ENCODE measurements at places on chromosomes 6 and 20.

DNA sequence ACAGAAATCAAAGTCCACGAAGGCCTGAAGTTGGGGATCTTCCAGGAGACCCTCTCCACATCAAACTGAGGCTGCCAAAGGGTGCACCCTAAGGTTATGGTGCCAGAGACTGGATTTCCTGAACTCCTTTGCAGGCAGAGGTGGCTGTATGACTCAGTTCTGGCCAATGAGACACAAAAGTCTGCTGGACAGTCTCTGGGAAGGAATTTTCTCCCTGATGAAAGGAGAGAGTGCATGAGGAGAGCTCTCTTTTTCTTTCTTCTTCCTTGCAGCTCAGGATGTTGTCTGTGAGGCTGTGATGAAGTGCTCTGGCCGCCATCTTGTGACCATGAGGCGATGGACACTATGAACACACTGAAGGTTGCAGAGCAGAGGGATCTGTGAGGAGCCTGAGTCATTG, 85.2 kb downstream of the MDGA1 start:
- no peak for DNase-seq

DNA sequence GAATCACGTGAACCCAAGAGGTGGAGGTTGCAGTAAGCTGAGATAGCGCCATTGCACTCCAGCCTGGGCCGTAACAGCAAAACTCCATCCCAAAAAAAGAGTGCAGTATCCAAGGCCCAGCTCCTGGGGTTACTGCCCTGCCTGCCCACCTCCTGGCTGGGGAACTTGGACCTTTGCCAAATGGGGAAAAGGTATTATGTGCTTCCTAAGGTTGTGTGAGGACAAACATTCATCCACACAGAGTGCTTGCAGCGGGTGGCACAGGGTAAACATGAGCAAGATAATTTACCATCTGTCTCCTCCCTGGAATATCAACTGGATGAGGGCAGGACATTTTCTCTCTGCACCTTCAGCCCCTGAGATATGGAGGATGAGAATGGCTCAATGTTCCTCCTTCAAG, 94.9 kb upstream of the POPDC3 start:
- DNase-seq, result no peak

- DNase-seq, result no peak
Observed at GRCh38 chr20:24598996-24599395, 129.6 kb downstream of the SYNDIG1 start.

DNA sequence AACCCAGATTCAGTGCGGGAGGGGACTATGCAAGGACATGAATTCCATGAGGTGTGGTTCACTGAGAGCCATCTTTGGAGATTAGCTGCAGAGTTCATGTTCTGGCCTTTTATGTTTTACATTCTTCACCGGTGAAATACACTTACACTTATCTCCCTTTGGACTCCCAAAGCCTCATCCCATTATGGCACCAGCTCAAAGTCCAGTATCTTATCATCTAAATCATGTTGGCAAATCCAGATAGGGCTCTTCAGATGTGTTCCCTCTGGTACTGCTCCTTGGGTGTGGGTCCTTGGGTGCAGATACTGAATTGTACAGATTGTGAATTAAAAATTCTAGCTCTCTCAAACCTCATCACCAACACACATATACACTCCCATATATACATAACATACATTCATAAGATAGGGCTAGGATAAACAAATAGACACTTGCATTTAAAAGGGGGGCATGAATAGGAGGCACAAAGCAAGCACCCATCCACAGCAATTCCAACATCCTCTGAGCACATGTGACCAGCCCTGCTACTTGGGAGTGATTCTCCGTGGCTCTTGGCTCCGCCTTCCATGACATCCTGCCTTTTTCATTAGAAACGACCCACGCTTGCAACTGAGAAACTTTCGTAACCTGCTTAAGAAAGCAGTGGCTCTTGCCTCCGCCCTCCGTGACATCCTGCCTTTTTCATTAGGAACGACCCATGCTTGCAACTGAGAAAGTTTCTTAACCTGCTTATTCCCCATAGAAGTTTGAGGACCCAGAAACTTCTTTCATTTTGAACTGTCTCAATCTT, 53.6 kb upstream of the LRRC1 start:
- DNase-seq, result no peak

GRCh38 chr6:137520520-137520919, 26.3 kb upstream of the OLIG3 start:
- no peak for DNase-seq

DNA sequence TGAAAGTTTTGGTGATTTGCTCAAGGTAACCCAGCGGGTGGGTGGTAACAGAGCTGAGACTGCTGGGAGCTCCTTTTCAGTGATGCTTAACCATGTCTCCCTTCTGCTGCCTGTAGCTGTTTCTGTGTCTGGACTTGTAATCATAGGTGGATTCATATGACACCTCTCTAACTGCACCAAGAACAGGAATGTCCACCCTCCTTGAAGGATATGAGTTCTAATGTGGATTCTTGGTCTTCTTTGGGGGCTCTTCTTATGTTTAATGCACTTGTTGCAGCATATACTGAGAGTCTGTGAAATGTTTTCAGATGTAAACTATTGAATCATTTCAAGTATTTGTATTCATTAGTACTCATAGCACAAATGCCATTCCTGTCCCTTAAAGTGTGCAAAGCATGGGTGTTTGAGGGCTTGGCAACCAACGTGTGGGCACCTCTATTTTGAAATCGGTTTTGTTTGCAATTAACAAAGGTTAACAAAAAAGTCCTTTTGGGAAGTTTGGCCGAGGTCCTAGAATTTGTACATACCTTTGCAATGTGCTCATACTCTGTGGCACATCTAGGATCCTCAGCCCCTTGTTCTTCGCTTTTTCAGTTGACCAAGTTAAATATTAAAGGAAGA, 138.0 kb downstream of the SOX4 start:
- DNase-seq, result no peak

DNA sequence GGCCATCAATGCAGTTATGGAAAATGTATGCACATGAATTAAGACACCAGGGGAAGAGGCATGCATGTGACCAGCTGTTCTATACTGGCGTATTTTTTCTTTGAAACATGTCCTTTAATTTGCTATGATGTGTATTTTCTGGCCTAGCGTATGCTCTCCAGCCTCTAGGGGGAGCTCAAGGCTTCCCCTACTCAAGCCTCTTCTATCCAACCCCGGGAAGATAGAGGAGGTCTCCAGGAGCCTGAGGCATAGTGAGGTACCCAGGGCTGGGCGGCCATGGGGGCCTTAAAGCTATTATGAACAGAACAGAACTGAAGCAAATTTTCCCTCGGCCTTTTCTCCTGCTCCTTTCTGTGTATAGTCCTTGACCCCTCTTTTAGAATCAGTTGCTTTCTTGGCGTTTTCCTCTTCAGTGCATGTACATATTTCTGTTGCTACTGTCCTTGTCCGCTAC, 528.9 kb downstream of the MAFB start:
- DNase-seq, result no peak

GRCh38 chr6:108564178-108564577, 3.5 kb downstream of the FOXO3 start:
- DNase-seq, result no peak

- peak; percentile 83 for DNase-seq
Observed at GRCh38 chr6:2999618-3000557, at the start of gene NQO2. Gene NQO2 (plus strand): TSS chr6:2999894. CDS start chr6:3006553, 6,659 bp downstream.

DNA sequence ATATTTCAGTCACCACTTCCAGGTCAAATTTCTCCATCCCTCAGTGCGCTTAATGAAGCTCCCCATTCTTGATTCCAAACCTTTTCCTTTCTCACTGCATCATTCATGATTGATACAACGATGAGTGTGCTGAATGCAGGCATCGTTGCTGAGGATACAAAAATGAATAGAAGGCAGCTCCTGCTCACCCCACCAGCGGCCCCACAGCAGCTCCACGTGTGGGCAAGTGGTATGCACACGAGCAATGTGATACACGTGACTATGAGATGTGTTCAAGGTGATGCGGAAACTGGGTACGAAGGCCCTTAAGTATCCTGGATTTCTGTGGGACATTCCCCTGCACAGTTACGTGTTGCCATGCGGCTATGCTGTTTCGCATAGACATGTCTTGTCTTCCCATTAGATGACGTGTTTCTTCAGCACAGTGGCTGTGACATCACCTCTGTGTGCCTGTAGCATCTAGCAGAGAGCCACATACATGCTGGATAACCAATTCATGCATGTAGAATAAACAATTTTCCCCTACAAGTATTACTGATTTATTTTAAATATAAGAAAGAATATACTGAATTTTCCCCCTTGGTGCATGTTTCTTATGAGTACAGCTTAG, 260.5 kb upstream of the AGPAT4 start:
- no peak for DNase-seq

- DNase-seq, result no peak
Observed at GRCh38 chr6:132598473-132598872, 8.9 kb upstream of the TAAR5 start.

DNA sequence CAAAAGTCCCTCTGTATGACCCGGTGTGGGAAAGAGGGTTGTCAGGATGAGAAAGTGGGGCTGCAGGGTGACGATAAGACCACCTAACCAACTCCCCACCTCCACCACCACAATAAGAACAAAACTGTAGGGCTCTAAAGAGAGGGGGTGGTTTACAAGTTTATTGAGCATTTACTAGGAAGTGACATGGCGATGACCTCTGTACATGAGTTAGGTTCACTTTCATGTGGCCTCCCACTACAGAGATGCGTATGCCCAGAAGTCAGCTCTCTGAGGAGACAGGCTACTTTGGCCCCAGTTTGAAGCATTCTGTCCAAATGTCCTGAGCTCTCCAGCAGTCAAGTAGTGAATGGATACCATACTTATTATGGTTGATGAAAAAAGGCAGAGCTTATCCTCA, 28.7 kb upstream of the PI16 start:
- DNase-seq, result no peak

DNA sequence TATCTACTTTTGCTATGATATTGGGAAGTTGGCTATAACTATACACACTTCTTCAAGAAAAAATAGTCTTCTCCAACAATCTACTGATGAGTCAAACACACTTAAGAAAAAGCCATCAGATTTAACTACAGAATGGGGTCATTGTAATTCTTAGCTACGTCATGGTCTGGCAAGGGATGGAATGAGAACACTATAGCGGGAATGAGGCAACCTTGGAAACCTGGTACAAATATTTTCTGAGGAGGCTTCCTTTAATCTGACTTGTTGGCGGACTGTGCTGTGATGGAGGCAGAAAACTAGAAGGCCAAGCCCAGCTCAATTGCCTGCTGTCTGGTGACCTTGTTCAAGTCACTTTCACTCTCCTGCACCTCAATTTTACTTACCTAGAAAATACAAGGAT, 586.8 kb upstream of the JAG1 start:
- DNase-seq, result no peak

- DNase-seq, result no peak
Observed at GRCh38 chr6:111662072-111662793, 56.6 kb upstream of the TRAF3IP2 start.

DNA sequence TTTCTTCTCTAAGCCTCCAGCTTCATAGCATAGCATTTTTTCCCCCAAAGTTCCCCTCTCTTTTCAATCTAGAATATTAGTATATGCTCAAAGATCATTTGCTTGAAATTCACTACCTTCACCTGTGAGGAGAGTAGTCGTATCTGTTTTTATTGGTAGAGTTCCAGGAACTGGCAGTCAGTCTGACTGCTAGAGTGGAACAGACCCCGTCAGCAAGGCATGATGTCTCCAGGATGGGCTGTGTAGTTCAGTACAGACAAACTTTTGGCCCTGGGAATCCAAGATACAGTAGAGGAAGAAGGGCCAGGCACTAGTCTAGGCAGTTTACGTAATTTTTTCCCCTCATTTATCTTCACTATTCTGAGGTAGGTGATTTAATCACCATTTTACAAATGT, 29.1 kb downstream of the RALY start:
- no peak for DNase-seq

- DNase-seq, result no peak
Observed at GRCh38 chr6:75217193-75217592, 11.3 kb upstream of the COL12A1 start.

GRCh38 chr6:17536586-17536985, 63.5 kb upstream of the FAM8A1 start:
- DNase-seq, result no peak

DNA sequence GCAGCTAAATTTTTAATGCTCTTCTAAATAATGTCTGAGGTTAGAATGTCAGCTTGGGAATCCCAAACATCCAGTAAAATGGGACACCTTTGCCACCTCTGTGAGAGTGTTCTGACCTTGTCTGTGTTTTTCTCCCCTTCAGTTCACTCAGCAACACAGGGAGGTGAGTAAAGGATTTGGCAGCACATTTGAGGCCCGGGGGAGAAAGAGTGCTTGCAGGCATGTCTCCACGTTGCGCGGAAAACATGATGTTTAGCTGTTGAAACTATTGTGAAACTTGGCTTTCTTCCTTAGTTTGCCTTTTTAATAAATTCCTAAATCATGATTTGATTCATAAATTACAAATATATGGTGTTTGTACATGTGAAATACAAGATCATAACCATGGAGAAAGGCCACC, 707.8 kb upstream of the FLRT3 start:
- no peak for DNase-seq

GRCh38 chr6:33604941-33605854, 15.9 kb upstream of the ITPR3 start:
- DNase-seq, result no peak

DNA sequence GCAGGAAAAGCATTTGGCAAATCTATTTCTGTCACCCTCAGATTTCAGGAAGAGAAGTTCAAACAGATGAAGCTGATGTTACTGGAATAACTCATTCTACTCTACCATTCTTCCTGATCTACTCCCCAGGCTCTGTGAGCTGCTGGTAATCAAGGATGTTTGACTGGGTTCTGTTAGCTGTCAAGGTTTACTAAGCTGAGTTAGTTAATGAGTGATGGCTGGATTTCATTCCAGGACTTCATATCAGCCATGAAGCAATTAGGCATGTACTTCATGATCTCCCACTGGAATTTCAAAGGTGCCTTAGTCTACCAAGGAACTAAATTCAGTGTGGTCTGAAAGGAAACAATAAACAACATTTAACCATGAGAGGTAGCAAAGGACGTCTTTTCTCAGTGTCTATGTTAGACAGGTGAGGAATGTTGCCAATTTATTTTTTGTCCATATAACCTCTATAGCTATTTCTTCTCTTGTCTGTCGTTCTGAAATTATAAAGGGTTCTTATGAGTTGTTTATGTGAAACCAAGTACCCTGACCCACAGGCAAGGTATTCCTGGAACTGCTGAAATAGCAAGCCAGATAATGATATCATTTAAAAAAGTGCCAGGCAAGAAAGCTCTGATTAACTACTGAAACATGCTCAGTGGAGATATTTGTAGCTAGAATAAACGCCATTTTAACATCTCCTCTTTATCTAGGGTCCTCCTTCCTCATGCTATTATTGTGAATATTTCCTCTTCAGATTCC, 112.9 kb downstream of the BACH2 start:
- DNase-seq, result no peak

- DNase-seq, result no peak
Observed at GRCh38 chr20:45325371-45325770, 17.3 kb upstream of the MATN4 start.

GRCh38 chr20:48933017-48933766, 11.7 kb downstream of the ARFGEF2 start:
- DNase-seq, result no peak

GRCh38 chr6:2807342-2808090, 34.1 kb downstream of the SERPINB1 start:
- no peak for DNase-seq

- no peak for DNase-seq
Observed at GRCh38 chr6:22451962-22452361, 117.4 kb upstream of the HDGFL1 start.

- DNase-seq, result no peak
Observed at GRCh38 chr20:39311851-39312506, 349.8 kb downstream of the DHX35 start.

Measured in stimulated activated CD8-positive, alpha-beta memory T cell treated with anti-CD3 and anti-CD28 coated beads, Interleukin-15, amount 100 ng/mL, for 1 hour (primary cell).